ENCODE measurements at places on chromosomes 1 and 21.

GRCh38 chr21:44952116-44952928 is 12.5 kb downstream of the SLX9 start:
- DNase-seq = no peak

- DNase-seq = no peak
Observed at GRCh38 chr1:84653130-84653677, 37.1 kb downstream of the SSX2IP start.

DNA sequence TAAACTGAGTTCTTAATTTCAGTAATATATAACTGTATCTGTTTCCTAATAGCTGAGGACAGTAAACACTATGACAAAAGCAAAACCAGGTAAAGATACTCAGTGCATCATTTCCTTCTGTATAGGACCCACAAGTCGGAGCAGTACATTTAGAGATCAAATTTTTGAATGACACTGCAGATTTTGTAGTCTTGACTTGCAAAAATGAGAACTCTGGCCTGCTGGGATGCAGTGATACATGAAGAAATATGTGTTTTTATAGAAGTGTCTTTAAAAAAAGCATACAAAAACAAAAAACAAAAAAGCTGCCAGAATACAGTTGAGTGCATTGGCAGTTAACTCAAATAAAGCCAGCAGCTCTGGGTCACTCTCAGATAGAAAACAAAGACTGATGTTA is 19.0 kb downstream of the GART start:
- DNase-seq = no peak

DNA sequence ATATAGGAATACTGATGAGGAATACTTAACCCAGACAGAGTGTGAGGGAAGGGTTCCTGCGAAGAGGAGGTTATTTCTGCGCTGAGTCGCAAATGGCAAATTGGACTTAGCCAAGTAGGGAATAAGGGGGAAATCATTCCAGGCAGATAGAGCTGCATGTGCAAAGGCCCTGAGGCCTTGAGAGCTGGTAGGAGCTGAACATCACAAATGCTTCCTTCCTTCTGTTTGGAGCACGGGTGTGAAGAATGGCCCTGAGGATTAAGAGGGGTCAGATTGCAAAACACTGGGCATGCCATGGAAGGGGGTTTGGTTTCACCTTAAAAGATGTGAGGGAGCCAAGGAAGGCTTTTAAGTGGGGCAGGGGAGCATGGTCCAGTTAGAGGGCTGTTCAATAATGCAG is 12.4 kb downstream of the IER5 start:
- DNase-seq = no peak

- no peak for DNase-seq
Observed at GRCh38 chr1:941588-942383, 17.3 kb downstream of the NOC2L start.
